Fibroblast of lung (primary cell): ENCODE measurements at places on chromosomes 7 and 10. TPM values are rescaled to one million over a fixed set of nuclear protein-coding genes. Genes with fewer than 3 reads are reported as not detected.

The ADCYAP1R1 gene
- not detected in 2 replicates for total RNA-seq

The ZNF107 gene
- 1.0 and 1.7 TPM in 2 replicates for total RNA-seq

The INMT gene
- 17.5 and 75.8 TPM in 2 replicates for total RNA-seq

The COPS6 gene
- total RNA-seq = 43.1 and 71.0 TPM in 2 replicates

The CNPY1 gene
- not detected in 2 replicates for total RNA-seq

The ZCCHC24 gene
- total RNA-seq = 40.3 and 44.4 TPM in 2 replicates

The LIPN gene
- not detected in 2 replicates for total RNA-seq

The NPFFR1 gene
- total RNA-seq = under 0.01 TPM in 1 of 2 replicates, not detected in the other

The SEC23IP gene
- 16.3 and 21.3 TPM in 2 replicates for total RNA-seq

The ITGB8 gene
- 41.6 and 100 TPM in 2 replicates for total RNA-seq

The PPP1R17 gene
- total RNA-seq = not detected in 2 replicates

The COX15 gene
- 43.7 and 43.9 TPM in 2 replicates for total RNA-seq

The IPMK gene
- 4.1 and 6.3 TPM in 2 replicates for total RNA-seq

The LRRC61 gene
- 0.33 and 1.0 TPM in 2 replicates for total RNA-seq

The RHEB gene
- total RNA-seq = 62.9 and 81.4 TPM in 2 replicates

The ANKRD30A gene
- not detected in 2 replicates for total RNA-seq

The NME8 gene
- not detected in 2 replicates for total RNA-seq

The ITIH5 gene
- 12.4 and 49.3 TPM in 2 replicates for total RNA-seq

The HYAL4 gene
- total RNA-seq = not detected in 2 replicates

The LDB3 gene
- under 0.01 TPM in 2 replicates for total RNA-seq

The GRM8 gene
- total RNA-seq = not detected in 2 replicates

The NCF1 gene
- total RNA-seq = under 0.01 TPM in 1 of 2 replicates, not detected in the other

The SERPINE1 gene
- total RNA-seq = 41.3 and 167 TPM in 2 replicates
